ENCODE measurements at places on chromosomes 16 and 17. TPM values are rescaled to one million over a fixed set of nuclear protein-coding genes. Genes with fewer than 3 reads are reported as not detected.
A peak's percentile ranks its signal among the peaks of the same experiment; 100 is the strongest.

- no peak for DNase-seq
These were observed 8.2 kb downstream of the GLP2R start for GRCh38 chr17:9833922-9834321.

DNA sequence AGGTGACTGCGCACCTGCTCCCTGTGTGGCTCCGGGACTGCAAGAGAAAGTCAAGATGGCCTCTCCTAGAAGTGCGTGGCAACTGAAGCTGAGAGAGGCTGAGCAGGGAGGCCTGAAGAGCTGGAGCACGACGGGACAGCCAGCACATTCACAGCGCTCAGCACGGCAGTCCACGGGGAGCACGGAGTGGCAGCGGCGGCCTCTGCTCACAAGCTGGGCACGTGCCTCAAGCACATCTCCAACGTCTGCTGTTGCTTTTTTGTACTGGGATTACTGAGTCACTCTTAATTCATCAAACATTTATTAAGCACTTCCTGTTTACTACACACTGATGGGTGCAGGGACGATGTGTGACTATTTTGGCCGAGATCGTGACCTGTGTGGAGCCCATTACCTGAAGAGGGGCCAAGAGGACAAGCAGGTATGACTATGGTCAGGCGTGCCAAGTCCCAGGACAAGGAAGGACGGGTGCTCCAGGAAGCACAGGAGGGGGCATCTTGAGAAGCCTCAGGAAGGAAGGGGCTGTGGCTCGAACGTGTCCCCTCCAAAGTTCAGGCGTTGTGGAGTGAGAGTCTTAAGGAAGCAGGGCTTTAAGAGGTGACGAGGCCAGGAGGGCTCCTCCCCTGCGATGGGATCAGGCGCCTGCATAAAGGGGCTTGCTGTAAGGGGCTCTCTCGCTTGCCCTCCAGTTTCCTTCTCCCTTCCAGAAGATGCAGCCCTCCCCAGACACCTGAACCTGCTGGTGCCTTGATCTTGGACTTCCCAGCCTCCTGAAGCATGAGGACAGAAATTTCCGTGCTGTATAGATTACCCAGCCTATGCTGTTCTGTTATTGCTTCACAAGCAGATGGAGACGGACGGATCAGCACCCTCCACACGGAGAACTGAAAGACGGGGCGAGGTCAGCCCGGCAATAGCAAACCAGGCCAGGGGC is 105.8 kb downstream of the ADCY9 start:
- DNase-seq, result no peak

SAP30BP gene
- 40.6 TPM for total RNA-seq

DNA sequence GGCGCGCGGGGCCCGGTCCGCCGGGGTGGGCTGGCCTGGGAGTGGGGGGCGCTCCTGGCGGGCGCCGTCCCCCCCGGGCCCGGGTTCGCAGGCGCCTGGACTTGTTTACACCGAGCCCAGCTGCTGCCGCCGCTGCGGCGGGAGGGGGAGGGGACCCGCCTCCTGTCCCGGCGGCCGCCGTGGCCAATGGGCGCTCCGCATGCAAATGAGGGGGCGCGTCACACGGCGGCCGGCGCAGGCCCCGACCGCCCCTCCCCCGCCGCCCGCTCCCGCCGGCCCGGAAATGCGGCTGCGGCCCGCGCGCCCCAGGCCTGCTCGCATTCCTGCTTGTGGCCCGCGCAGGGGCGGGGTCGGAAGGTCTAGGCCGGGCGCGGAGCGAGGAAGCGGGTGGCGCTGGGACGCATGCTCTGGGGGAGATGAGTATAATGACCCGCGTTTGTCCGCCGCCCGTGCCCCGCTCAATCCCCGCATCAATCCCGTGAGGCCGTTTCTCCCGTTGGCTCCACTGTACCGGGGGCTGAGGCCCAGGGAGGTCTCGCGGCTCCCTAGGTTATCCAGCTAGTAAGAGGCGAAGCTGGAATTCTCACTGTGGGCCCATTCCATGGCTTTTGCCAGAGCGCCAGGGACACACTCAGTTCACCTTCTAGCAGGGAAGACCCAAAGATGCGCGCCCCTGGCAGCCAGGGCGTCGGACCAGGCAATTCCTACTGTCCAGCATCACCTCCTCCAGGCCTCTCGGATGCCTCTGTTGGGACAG is at the start of gene YPEL3:
YPEL3 (minus strand) TSS at position 109 of the 757 bp plus-strand sequence. CDS start 731 bp downstream, outside the sequence.
- DNase-seq, result peak; percentile 87

DNA sequence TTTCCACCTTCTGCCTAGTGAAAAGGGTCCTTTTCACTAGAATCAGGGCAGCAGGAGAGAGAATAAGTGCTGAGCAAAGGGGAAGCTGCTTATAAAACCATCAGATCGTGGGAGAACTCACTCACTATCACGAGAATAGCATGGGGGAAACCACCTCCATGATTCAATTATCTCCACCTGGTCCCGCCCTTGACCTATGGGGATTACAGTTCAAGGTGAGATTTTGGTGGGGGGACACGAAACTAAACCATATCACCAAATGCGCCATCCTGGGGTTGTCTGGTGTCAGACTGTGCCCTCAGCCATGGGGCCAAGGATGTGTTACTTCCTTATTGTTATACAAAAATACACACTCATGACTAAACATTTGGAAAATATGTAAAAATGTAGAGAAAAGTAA is 10.4 kb upstream of the KATNB1 start:
- no peak for DNase-seq

DNA sequence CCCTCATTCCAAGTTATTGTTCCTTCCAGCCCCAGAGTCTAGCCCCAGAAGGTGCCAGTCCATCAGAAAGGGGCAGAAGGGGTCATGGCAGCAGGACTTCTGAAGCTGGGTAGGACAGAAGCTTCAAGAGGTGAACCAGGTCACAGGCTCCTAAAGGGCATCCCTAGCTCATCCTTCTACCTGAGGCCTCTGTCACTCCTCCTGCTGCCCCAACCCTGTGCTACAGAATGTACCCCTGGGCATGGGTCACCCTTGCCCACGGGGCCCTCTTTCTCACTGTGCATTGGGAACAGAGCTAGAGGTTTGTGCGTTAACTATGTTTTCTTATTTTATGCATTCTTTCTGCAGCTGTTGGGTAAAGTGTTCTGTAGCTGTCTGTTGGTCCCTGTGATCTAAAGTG is 46.5 kb downstream of the DNAH17 start:
- no peak for DNase-seq

MPV17L gene
- 0.66 TPM for total RNA-seq

- DNase-seq, result no peak
These were observed 46.3 kb downstream of the TANGO6 start for GRCh38 chr16:68889508-68890150.

NGFR gene
- total RNA-seq, result under 0.01 TPM

PTX4 gene
- total RNA-seq, result not detected

PDILT gene
- total RNA-seq, result not detected

SOX9 gene
- total RNA-seq, result 4.1 TPM

- no peak for DNase-seq
These were observed 22.7 kb downstream of the SLC6A4 start for GRCh38 chr17:30212750-30213149.

DNA sequence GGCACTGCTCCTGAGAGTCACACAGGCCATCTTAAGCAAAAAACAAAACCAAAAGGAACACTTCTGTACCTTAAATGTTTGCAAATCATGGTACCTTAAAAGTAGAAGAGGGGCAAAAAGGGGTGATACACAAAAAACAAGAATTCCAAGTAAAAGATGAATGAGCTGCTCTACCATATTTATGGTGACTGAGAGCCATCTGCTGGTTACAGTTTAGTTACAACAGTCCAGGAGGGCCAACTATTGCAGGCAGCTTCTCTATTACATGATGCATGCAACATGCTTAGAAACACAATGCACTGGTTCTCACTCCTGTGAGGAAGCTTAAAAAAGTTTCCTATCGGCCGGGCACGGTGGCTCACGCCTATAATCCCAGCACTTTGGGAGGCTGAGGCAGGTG is 53.5 kb downstream of the STX8 start:
- peak; percentile 53 for DNase-seq

DNA sequence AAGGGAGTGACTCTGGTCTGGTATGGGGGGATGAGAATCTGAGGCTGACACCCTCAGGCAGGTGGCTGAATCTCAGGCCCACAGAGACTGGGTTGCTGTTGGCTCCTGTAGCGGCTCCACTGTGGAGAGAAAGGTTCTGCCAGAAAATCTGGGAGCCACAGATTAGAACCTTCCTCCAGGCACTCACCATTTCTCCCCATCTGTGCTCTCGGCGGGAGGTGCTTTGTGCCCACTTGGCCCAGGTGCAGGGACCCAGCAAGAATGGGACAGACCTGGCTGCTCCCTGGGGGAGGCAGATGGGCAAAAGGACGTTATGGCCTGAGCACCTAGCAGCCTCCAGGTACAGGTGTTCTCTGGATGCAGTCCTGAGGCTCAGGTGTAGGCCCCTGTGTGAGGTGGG is 20.1 kb downstream of the RAB11FIP3 start:
- DNase-seq, result no peak

GRCh38 chr16:84183911-84184591 is 2.8 kb downstream of the TAF1C start:
- no peak for DNase-seq

DNA sequence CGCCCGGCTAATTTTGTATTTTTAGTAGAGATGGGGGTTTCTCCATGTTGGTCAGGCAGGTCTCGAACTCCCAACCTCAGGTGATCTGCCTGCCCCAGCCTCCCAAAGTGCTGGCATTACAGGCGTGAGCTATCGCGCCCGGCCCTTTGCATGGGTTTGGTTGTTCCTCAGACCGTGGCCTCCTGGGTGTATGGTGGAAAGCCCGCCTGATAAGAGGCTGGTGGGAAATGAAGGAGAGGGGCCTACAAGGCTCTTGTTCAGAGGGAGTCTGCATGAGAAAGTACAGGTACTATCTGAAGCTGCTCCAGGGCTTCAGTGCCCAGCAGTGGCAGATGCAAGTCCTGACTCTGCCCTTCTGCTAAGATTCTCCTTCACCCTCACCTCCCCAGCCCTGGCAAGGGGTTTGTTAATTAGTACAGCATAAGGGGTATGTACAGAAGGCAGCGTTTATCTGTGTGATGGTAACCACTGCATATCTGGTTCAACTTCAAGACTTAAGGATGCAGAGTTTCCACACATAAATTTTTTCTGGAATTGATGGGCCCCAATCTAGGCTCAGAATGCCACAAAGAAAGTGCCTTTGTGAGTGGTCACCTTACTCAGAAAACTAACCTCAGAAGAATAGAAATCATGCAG is 24.2 kb downstream of the GRB7 start:
- DNase-seq, result no peak

DNA sequence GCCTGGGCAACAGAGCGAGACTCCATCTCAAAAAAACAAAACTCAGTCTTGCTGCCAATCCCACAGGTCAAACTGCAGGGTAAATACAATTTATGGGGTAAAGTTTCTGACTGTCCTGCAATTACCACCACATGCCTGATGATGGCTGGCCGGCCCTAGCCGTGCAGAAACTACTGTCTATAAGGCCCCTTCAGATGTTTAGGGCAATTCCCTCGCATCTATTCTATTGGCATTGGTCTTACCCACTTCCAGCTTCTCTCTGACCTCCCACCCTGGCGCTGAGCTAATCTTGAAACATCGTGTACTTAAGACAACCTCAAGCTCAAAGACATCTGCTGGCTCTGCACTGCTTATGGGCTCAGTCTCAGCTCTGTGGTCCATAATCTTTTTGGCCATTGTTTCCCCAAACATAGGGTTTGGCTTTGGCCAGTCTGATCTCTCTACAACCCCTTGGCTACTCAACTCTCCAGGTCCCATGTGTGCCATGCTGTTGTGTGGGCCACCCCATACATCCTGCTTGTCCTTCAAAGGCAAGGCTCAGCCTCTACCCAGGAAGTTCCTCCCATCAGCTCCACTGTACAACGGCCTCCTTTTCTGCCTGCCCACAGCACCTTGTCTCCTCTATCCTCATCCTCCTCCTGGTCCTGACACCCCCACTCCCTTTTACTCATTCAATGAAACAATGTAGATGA is 16.6 kb downstream of the MAP3K14 start:
- DNase-seq, result no peak

KRTAP4-3 gene
- not detected for total RNA-seq

DNA sequence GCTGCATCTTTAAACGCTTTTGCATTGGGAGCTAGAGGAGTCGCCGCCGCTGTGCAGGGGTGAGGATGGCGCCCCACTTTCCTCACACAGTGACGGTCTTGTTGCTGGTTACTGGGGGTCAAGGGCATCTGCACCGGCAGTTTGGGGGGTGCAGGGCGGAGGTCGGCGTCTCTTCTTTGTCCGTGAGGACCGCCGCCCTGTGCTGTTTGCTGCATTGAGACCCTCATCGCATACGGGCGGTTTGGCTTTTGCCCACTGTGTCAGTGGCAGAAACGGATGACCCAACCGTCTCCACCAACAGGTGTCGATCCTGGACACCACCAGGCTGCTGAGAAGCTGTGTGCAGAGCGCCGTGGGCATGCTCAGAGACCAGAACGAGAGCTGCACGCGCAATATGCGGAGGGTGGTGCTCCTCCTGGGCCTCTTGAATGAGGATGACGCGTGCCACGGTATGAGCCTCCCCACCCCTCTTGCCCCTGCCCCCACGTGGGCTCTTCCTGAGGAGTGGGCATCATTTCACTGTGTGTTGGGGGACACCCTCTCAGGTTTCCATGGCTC is 61.2 kb upstream of the ENDOV start:
- no peak for DNase-seq

DNA sequence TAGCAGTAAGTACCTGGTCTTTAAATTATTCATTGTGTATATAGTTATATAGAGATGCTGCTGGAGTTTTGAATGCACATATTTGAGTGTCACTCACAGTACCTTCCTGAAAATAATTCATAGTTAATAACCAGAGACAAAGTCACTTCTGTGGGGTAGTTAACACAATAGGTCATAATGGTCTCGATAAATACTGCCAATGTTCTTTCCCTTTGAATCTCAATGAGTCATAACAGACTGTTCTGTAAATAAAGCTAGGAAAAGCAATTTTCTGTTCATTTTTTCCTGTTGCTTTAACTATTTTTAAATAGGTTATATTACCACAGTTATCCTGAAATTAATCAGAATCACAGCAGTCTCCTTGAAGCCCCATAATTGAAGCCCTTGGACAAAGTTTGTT is 87.2 kb downstream of the MAP2K4 start:
- DNase-seq, result peak; percentile 46

DNA sequence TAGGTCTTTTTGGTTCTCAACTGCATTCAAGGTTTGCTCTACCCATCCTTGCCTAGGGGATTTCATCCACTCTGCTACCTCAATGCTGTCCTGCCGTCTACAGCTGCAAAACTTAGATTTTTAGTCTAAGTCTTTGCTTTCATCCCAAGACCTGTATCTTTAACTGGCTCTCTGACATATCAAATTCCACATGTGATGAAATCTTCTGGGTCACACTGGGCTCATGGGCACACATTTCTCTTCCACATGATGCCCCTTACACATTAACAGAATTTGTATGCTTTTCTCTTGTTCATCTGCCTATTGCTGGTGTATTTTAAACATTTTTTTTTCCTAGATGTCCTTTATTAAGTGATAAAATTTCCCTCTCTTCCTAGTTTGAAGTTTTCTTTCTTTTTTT is 39.6 kb downstream of the MAF start:
- DNase-seq, result no peak

All from fibroblast of lung (primary cell).